MCF 10A (cell line): ENCODE measurements at places on chromosomes 3 and 15. TPM values are rescaled to one million over a fixed set of nuclear protein-coding genes. Genes with fewer than 3 reads are reported as not detected.

Gene MORC1
- total RNA-seq, result not detected in 2 replicates

Gene ROBO1
- 30.3 and 32.2 TPM in 2 replicates for total RNA-seq

Gene LOXL1
- total RNA-seq, result 4.7 and 4.9 TPM in 2 replicates

- H3K27me3 ChIP-seq, result peaks cover 44% of the 10 kb centered on the region
- no peaks in the 10 kb centered on the region for H3K36me3 ChIP-seq
- H3K4me1 ChIP-seq, result no peaks in the 10 kb centered on the region
- H3K27ac ChIP-seq, result no peak overlapping the region
- no peak for DNase-seq
- no peak overlapping the region for H3K4me3 ChIP-seq
Observed at GRCh38 chr3:10340476-10340875, 19.6 kb upstream of the SEC13 start.

Gene AGBL1
- not detected in 2 replicates for total RNA-seq

Gene TGM5
- total RNA-seq, result 0.12 TPM in 1 of 2 replicates, not detected in the other

DNA sequence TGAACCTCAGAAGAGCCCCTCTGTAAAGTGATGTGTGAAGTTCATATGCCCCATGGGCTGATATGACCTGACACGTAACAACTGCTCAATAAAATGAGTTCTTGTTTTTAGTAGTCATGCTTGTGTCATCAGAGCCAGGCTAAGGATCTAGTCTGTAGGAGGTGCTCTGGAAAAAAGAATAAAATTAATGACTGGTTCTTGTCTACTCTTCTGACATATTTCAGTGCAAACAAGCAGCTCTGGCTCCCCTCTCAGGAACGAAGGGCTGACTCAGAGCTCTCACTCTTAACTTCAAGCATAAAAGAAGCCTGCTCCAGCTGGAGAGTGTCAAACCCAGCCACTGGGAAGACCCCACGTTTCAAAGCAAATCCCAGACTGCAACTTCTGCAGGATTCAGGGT lies 77.0 kb downstream of the LRIG1 start:
- H3K27me3 ChIP-seq, result no peaks in the 10 kb centered on the region
- no peak overlapping the region for H3K4me3 ChIP-seq
- DNase-seq, result no peak

- H3K4me1 ChIP-seq, result peaks cover 9% of the 10 kb centered on the region
- no peaks in the 10 kb centered on the region for H3K36me3 ChIP-seq
- no peak for DNase-seq
- no peak overlapping the region for H3K4me3 ChIP-seq
Observed at GRCh38 chr3:16395212-16395611, 118.3 kb downstream of the RFTN1 start.

- H3K36me3 ChIP-seq, result no peaks in the 10 kb centered on the region
- H3K27ac ChIP-seq, result no peak overlapping the region
- H3K27me3 ChIP-seq, result no peaks in the 10 kb centered on the region
Observed at GRCh38 chr3:70822669-70823068, 510.2 kb upstream of the MDFIC2 start.

- peaks cover 4% of the 10 kb centered on the region for H3K4me1 ChIP-seq
- peak overlapping the region; percentile 75 for H3K4me3 ChIP-seq
- DNase-seq, result peak; percentile 8
- peaks cover 42% of the 10 kb centered on the region for H3K36me3 ChIP-seq
- H3K27me3 ChIP-seq, result peaks cover 16% of the 10 kb centered on the region
Observed at GRCh38 chr15:101723171-101723873, 951 bp downstream of the TARS3 start.

Gene TJP1
- 114 and 137 TPM in 2 replicates for total RNA-seq

GRCh38 chr3:31531452-31531991 lies 1.2 kb upstream of the STT3B start:
- no peak overlapping the region for H3K4me3 ChIP-seq
- H3K27ac ChIP-seq, result peak overlapping the region; percentile 98
- DNase-seq, result no peak
- peaks cover 8% of the 10 kb centered on the region for H3K4me1 ChIP-seq
- peaks cover 6% of the 10 kb centered on the region for H3K36me3 ChIP-seq
- no peaks in the 10 kb centered on the region for H3K27me3 ChIP-seq

Gene MEIS2
- total RNA-seq, result 6.9 and 10.3 TPM in 2 replicates

- no peak overlapping the region for H3K27ac ChIP-seq
- H3K4me3 ChIP-seq, result no peak overlapping the region
- H3K36me3 ChIP-seq, result no peaks in the 10 kb centered on the region
- H3K27me3 ChIP-seq, result no peaks in the 10 kb centered on the region
Observed at GRCh38 chr3:57820479-57820878, 64.4 kb downstream of the SLMAP start.

- H3K4me1 ChIP-seq, result no peaks in the 10 kb centered on the region
- no peaks in the 10 kb centered on the region for H3K36me3 ChIP-seq
- H3K27ac ChIP-seq, result no peak overlapping the region
- no peak overlapping the region for H3K4me3 ChIP-seq
- H3K27me3 ChIP-seq, result no peaks in the 10 kb centered on the region
Observed at GRCh38 chr15:36763685-36764084, 184.3 kb downstream of the CDIN1 start.

- H3K4me1 ChIP-seq, result peaks cover 17% of the 10 kb centered on the region
- H3K27me3 ChIP-seq, result no peaks in the 10 kb centered on the region
- no peak for DNase-seq
- H3K27ac ChIP-seq, result no peak overlapping the region
- H3K4me3 ChIP-seq, result no peak overlapping the region
Observed at GRCh38 chr15:45133561-45133920, 3.7 kb downstream of the DUOX1 start.

Gene PLIN1
- total RNA-seq, result 0.09 and 0.17 TPM in 2 replicates

DNA sequence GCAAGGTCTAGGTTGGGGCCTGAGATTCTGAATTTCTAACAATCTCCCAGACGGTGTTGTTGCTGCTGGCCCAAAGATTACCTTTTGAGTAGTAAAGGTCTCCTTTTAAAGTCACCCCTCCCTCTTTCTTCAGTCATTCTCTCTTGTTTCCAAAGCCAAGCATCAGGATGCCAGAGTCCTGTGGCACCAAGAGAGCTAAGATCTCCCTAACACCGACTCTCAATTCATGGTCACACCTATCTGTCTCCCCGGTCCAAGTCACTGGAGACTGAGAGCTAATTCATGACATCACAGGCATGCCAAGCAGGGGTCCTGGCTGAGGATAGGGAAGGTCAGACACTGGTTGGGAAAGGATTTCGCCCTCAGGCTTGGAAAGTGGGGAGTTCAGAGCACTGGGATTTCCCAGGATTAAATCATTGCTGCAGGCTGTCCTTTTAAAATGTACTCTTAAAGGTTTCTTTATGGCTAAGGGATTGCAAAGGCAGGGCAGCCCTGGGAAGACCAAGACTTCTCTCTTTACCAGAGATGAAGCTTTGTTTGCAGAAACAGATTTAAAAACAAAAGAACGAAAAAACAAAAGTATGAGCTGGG lies 7.3 kb downstream of the SHOX2 start:
- no peak overlapping the region for H3K4me3 ChIP-seq
- H3K36me3 ChIP-seq, result no peaks in the 10 kb centered on the region
- no peaks in the 10 kb centered on the region for H3K27me3 ChIP-seq

DNA sequence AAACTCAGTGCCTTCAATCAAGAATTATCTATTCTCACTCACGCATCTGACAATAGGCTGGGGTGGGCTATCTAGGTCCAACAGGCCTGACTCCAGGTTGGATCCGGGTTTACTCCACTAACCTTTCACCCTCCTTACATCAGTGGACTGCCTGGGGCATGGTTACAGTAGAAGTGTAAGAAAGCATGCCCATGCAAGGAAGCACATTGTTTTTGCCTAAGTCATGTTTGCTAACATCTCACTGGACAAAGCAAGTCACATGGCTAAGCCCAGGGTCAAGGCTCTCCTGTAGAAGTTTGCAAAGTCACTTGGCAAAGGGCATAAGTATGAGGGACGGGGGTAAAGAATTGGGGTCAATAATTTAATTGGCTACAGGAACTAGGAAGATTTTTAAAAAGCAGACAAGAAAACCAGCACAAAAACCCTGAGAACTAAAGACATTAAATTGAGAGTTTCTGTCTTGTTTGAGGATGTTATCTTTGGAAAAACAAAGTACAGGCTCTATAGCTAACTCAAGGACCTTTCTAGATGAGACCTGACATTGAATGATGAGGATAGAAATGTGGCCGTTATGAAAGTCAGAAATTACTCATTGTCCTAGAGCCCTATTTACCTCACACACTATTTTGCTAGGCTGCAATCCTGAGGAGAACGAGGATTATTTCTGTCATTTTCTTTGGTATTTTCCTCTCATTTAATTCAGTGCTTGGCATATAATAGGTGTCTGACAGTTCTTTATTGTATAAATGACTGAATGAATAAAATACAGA lies 214.2 kb downstream of the IL20RB start:
- H3K36me3 ChIP-seq, result peaks cover 6% of the 10 kb centered on the region
- no peak overlapping the region for H3K27ac ChIP-seq
- no peaks in the 10 kb centered on the region for H3K4me1 ChIP-seq
- DNase-seq, result peak; percentile 27

Gene BCL6
- 16.4 and 20.9 TPM in 2 replicates for total RNA-seq

DNA sequence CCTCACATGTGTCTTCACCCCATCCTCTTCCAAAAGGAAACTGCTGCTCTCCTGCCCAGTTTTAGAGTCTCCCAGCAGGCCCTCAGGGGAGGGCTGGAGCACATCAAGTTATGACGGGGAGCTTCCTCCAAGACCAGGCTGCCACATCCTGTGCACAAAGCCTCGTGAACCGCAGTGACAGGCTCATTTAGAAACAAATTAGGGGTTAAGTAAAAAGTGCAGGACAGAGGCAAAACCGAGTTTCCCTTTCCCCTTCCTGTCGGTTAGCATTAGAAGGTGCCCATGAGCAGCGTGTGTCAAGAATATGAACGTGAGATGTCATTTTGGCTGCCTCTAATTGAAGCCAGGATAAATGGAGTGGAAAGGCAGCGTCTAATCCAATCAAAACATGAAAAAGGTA lies 199.7 kb downstream of the ARRDC4 start:
- H3K4me3 ChIP-seq, result no peak overlapping the region
- H3K27me3 ChIP-seq, result no peaks in the 10 kb centered on the region
- H3K36me3 ChIP-seq, result no peaks in the 10 kb centered on the region
- no peak for DNase-seq
- H3K4me1 ChIP-seq, result peaks cover 22% of the 10 kb centered on the region

Gene ADAMTS9
- 0.86 and 1.8 TPM in 2 replicates for total RNA-seq
